ENCODE measurements at places on chromosomes 13 and 19.

GRCh38 chr13:35483761-35484160 lies 7.3 kb upstream of the MAB21L1 start:
- DNase-seq, result no peak

DNA sequence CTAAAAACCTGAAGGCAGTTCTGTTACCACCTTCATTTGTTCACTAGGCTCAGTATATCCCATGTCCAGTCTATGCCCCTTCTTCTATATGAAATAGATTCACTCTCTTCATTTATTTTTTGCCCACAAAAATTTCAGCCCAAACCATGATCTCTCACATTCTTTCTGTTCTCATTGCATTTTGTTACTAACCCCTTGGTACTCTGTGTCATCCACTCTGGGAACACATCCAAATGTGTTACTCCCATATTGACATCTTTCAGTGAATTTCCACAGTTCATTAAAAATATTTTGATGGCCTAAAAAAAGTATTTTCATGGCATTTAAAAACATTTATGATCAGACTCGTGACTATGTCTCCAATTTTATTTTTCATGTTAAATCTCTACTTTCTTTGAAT lies 378.9 kb downstream of the SLITRK1 start:
- no peak for DNase-seq

GRCh38 chr13:102571075-102571474 lies 25.7 kb upstream of the TPP2 start:
- DNase-seq, result no peak

- DNase-seq, result no peak
Measured at GRCh38 chr19:28136796-28137195, 1076.2 kb downstream of the UQCRFS1 start.

- DNase-seq, result no peak
Measured at GRCh38 chr13:109151255-109151654, 521.8 kb downstream of the MYO16 start.

GRCh38 chr19:45885556-45886426 lies at the start of gene IRF2BP1:
Gene IRF2BP1 (minus strand): TSS chr19:45886141. CDS start chr19:45885774, 367 bp downstream.
- DNase-seq, result peak; percentile 91

- no peak for DNase-seq
Measured at GRCh38 chr13:74561155-74561554, 427.0 kb upstream of the KLF12 start.

GRCh38 chr13:94210816-94211215 lies 268.7 kb downstream of the DCT start:
- no peak for DNase-seq

GRCh38 chr13:40595693-40596092 lies 70.7 kb downstream of the FOXO1 start:
- DNase-seq, result no peak

DNA sequence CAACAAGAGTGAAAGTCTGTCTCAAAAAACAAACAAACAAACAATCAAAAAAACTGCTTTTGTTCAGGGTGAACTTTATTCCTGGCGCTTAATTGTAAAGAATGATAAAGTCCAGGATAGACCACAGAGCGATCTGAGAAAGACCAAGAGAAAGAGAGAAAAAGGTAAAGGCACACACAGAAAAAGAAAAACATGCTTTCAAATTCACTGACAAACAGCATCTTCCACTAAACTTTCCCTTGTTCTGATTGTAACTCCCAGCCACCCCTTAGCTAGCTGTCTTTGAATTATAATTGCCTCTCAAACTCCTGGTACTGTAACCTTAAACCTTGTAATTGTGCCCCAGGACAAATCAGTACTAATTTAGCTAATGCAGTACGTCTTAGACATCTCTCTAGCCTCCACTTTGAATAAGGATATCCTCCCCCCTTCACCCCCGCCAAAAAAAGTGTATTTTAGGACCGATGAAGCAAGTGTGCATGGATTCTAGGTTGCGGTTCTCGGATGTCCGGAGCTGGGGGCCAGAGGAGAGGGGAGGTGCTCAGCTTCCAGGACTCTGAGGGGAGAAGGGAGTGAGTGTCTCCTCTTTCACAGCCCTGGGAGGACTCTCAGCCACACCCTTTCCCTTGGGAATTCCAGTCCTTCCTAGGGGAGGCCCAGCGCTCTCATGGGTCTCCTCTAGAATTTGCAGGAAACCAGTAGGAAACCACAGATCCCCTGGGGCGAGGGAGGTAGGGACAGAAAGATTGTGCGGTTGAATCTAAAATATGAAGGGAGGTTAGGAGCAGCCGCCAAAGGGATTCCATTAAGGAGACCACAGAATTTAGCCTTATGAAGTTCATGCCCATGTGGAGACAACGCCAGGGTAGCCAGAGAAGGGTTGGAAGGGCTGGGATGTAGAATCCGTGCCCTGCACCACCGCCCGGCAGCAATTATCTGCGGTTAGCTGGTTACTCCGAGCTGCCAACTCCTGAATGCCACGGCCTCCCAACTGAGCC lies 19.7 kb downstream of the ZNF536 start:
- DNase-seq, result no peak

DNA sequence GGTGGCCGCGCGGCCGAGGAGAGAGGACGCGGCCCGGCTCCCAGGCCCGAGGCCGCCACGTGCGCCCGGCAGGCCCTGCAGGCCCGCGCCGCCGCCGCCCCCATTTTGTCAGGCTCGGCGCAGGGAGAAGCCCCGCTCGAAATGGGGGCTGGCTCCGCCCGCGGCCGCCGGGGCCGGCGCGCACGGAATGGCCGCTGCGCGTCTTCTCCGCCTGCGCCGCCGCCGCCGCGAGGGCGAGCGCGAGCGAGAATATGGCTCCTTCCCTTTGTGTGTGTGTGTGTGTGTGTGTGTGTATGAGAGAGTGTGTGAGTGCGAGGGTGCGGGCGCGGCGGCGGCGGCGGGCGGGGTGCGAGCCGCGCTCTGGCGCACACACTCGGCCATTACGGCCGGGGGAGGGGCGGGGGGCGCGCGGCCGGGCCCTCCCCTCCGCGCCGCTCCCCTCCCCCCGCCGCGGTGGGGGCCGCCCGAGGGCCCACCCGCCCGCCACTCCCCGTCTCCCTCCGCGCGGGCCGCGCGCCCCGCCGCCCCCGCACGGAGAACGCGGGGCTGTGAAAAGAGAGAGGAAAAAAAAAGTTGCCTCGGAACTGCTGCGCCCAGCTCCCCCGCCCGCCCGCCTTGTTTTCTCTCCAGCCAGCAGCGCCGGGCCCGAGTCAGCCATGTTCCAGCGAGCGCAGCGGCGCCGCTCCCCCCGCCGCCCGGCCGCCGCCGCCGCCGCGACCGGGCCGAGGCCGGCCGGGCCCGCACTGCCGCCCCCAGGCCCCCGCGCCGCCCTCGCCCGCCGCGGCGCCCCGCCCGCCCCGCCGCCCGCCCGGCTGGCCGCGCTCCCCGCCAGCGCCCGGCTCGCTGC lies 1.0 kb downstream of the HMGB1 start:
- DNase-seq, result peak; percentile 39

GRCh38 chr13:75418186-75418843 lies 63.7 kb downstream of the TBC1D4 start:
- DNase-seq, result no peak

- no peak for DNase-seq
Measured at GRCh38 chr19:34336781-34337271, 28.2 kb upstream of the GPI start.

DNA sequence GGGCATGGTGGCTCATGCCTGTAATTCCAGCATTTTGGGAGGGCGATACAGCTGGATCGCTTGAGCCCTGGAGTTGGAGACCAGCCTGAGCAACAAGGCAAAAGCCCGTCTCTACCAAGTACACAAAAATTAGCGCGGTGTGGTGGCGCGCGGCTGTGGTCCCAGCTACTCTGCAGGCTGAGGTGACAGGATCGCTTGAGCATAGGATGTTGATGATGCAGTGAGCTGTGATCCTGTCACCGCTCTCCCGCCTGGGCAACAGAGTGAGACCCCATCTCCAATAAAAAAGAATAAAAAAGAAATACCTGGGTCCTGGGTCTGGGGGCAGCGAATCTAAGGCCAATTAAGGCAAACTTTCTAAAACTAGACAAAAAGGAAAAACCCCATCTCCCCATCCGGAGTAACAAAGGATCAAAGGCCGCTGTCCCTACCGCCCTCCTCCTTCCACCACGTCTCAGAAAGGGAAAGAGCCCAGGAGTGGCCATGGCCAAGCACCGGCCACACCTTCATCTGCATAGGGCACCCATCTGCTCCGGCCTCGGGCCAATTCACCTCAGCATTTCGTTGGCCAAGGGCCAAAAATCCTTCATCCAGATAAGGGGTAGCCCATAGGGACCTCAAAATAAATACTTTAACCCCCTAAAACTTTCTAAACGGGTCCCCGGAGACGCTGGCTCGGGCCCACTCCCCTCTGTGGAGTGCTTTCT lies 851 bp downstream of the ZNF320 start:
- DNase-seq, result no peak

GRCh38 chr13:65064967-65065366 lies 2165.2 kb downstream of the PCDH9 start:
- DNase-seq, result no peak

GRCh38 chr19:17751103-17751911 lies at the start of gene FCHO1:
Gene FCHO1 (plus strand): TSS chr19:17751477. CDS start chr19:17755165, 3,688 bp downstream.
- DNase-seq, result peak; percentile 39

DNA sequence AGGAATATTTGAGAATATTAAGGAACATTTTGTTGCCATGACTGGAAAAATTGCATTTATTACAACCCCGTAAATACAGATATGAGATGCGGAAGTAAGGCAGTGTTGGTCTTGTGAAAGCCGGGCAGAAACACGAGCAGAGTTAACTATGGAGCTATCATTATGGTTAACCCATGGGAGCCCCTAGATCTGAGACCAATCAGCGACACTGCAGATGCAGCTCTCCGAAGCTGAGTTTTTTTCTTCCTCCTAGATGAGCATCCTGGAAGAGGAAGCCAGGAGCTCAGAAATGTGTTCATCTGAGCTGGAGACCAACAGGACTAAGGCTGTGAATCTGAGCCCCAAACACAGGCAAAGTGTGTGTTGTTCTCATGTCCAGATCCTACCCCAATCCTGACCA lies 123.0 kb upstream of the KL start:
- no peak for DNase-seq

DNA sequence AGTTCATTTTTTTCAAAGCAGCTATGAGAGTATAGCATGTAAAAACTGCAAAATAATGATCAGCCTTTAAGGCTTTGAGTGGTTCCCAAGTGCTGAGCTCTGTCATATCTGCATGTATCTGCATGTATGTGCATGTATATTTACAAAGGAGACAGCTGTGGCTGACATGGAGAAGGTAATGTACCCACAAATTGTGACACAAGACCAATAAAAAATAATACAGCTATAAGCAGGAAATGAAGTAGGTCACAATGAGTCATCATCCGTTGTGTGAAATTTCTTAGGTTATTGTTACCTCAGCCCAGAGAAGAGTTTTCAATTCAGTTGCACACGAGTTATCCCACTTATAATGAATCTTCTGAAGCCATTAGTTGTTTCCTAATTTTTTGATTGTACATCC lies 60.9 kb upstream of the MED4 start:
- DNase-seq, result no peak

DNA sequence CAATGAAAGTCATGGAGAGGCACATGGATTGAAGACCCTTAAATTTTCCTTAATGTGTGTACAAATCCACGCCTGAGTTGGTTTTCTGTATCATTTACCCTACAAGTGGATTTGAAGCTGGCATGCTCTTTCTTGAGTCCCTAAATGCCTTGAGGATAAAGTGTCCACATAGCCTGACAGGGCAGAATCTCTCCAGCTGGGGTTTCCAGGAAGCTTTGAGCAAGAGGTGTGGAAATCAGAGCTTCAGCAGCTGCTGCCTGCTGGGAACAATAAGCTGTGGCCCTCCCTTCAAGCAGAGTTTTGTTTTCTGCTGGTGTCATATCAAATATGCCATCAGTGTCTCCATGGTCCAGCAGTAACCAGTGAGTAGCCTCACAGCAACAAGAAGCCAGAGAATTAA lies 120.3 kb upstream of the SERTM1 start:
- DNase-seq, result no peak

- DNase-seq, result no peak
Measured at GRCh38 chr19:52335768-52336116, 301 bp upstream of the ZNF610 start.

- DNase-seq, result no peak
Measured at GRCh38 chr19:30593356-30593755, 221.2 kb downstream of the ZNF536 start.

DNA sequence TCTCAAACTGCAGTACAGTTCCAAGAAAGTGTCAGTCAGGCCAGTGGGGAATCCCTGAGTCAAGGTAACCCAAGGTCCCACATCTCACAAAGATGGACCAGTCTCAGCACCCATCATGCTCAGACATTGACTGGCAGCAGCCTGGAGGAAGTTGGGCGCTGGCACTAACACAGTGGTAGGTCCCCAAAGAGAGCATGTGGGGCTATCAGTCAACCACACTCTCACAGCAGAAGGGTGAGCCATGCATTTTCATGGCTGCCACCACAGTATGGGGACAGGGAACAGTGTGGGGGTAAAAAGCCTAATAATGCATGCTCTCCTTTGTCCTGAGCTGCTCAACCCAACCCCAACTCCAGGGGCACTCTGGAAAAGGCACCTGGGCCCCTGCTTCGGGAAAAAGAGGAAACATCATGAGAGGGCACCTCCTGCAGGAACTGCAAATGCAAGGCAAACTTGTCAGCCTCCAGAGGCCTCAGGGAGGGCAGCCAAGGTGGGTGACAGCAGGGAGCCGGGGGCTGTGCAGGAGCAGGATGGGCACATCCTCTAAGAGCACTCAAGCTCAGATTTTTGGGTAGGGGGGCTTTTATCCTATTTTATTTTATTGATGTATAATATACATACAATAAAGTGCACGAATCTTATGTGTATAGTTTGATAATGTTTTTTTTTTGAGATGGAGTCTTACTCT lies 9.5 kb upstream of the PLEKHF1 start:
- DNase-seq, result no peak

DNA sequence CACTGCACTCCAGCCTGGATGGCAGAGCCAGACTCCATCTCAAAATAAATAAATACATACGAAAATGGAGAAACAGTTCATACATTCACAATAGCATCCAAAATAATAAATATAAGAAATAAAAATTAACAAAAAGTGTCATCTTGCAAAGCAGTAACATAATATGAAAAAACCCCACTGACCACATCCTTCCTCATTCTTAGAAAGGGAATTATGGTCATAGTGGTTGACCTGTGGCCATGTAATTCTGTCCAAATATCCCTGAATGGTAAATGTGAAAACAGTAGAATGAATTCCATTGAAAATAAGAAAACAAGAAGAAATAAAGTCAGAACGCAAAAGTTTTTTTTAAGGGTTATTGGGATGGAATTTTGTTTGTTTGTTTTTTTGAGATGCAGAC lies 7.0 kb upstream of the CDC42EP5 start:
- DNase-seq, result no peak

DNA sequence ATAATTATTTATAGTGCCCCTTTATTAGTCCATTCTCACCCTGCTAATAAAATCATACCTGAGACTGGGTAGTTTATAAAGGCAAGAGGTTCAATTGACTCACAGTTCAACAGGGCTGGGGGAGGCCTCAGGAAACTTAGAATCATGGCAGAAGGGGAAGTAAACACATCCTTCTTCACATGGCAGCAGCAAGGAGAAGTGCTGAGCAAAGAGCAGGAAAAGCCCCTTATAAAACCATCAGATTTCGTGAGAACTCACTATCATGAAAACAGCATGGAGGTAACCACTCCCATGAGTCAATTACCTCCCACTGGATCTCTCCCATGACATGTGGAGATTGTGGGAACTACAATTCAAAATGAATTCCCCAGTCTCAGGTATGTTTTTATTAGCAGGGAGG lies 89.9 kb upstream of the STARD13 start:
- DNase-seq, result no peak
